ENCODE measurements at places on chromosomes 2 and 18.

- no peak for DNase-seq
Measured at GRCh38 chr18:76323891-76324290, 171.2 kb downstream of the ZNF516 start.

GRCh38 chr2:204251998-204252376, 293.3 kb upstream of the PARD3B start:
- DNase-seq = no peak

DNA sequence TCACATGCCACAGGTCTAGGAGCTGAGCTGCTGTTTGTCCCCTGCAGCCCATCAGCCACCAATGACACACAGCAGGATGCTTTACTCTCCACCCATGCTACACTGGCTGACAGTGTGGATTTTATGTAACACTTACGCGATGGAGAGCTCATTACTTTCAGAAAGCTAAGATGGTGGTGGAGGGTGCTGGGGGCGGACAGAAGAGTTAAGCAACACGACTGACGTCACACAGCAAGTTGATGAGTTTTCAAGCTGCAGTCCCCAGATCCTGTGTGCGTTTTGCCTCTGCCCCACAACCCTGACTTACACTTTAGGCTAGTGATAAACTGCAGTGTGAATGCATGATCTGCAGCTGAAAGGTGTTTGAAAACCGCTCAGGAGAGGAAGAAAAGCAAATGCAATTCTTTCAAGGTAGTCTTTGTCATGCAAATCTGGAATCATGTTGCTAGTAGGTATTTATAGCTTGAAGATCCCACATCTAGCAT, 42.4 kb downstream of the MRPS5 start:
- no peak for DNase-seq

- DNase-seq = no peak
Measured at GRCh38 chr2:19187323-19188020, 171.0 kb downstream of the OSR1 start.

DNA sequence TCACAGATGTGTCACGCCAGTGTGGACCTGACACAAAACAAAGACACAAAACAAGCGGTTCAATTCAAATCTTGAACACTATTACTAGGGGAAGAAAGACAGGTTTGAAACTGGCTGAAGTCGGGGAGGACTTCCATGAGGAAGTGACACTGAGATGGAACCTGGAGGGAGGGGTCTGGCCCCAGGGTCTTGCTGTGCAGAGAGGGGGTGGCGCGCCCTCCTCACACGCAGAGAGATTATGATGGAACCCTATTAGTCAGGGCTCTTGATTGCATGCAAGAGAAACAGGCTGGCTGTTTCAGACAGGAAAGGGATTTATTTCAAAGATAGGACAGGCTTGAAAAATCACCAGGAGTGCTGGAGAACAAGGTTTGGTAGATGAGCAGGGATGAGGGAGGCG, 363.6 kb upstream of the HS6ST1 start:
- no peak for DNase-seq

DNA sequence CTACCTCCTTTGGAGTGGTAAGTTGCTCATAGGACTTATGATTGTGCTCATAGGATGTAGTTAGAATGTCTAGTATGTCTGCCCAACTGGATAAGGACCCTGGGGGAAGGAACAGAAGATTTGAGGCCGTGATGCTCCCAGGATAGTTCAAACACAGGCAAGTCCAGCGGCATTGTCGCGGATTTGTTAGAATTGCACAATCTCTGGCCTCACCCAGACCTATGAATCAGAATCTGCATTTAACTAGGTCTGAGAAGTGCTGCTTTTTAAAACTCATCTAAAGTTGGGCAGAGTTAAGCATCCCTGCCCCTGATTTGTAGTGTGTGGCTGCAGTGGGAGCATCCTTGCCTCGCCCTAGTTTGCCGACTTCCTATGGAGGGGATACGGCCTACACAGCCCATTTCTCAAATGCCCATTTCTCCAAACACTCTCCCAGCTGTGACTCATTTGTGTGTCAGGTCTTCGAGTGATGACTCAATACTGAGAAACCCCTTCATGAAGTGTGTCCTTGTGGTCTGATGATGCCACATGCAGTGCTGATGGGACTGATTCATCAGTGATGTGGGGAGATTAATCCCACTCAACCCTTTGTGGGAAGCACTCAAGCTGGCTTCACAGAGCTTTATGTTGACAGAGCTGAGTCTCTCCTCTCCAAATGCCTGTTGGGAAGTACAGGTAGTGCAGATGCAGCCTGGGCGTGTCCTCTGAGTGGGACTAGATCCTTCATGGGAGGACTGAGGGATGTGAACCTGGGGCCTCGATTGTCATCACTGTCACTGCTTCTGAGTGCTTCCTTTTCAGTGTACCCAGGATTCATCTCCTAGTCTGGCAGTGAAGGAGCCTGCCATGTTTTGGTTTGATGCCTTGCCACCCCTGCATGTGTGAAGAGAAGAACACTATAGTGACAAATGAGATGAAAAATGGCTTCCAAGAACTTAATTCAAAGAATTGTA, 18.7 kb downstream of the SMIM21 start:
- no peak for DNase-seq

- no peak for DNase-seq
Measured at GRCh38 chr2:175175896-175176295, 5.6 kb downstream of the ATP5MC3 start.
